ENCODE measurements at places on chromosomes 3 and 15.

GRCh38 chr3:150956376-150956775, 16.2 kb downstream of the CLRN1 start:
- DNase-seq: no peak

GRCh38 chr3:156525808-156526207, 29.1 kb downstream of the SSR3 start:
- DNase-seq: no peak

GRCh38 chr3:152261329-152261728, 7.4 kb upstream of the MBNL1 start:
- DNase-seq: no peak

- no peak for DNase-seq
These were observed 84.1 kb upstream of the LINGO1 start for GRCh38 chr15:77716632-77717332.

- no peak for DNase-seq
These were observed 502 bp downstream of the DPH3 start for GRCh38 chr3:16264174-16264707.

GRCh38 chr3:13204177-13204581, 130.9 kb upstream of the IQSEC1 start:
- DNase-seq: no peak

- DNase-seq: no peak
These were observed 12.7 kb downstream of the HMCES start for GRCh38 chr3:129291236-129291886.

- DNase-seq: no peak
These were observed 129.1 kb upstream of the SMAD3 start for GRCh38 chr15:66936109-66936860.

- no peak for DNase-seq
These were observed 244.1 kb upstream of the STT3B start for GRCh38 chr3:31288641-31289100.

Measured in HL-60 (cell line).